ENCODE measurements at places on chromosomes 4 and X. TPM values are rescaled to one million over a fixed set of nuclear protein-coding genes. Genes with fewer than 3 reads are reported as not detected.

DNA sequence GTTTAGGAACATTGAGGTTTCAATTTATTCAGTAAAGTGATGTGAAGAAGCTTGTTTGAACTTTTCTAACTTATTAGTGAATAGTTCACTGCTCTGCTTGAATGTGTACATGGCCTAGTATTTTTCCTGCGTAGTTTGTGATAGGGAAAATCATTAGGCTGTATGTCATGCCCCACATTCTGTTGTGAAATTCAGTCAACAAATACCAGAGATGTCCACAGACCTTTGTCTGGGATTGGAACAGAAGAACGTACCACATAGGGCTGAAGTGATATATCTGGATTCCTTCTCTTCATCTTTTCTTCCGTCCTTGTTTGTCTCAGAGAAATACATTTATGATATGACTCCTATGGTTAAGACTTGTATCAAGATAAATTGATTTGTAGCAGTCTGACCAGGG lies 88.8 kb upstream of the PLS3 start:
- no peak for DNase-seq

GRCh38 chr4:154838694-154839093 lies 57.6 kb downstream of the RBM46 start:
- DNase-seq: no peak

GRCh38 chr4:90160044-90160443 lies 32.9 kb downstream of the CCSER1 start:
- no peak for DNase-seq

GRCh38 chr4:147822128-147822527 lies 90.2 kb downstream of the ARHGAP10 start:
- DNase-seq: no peak

- DNase-seq: no peak
These were observed 159.2 kb upstream of the FAM241A start for GRCh38 chr4:111986095-111986494.

DNA sequence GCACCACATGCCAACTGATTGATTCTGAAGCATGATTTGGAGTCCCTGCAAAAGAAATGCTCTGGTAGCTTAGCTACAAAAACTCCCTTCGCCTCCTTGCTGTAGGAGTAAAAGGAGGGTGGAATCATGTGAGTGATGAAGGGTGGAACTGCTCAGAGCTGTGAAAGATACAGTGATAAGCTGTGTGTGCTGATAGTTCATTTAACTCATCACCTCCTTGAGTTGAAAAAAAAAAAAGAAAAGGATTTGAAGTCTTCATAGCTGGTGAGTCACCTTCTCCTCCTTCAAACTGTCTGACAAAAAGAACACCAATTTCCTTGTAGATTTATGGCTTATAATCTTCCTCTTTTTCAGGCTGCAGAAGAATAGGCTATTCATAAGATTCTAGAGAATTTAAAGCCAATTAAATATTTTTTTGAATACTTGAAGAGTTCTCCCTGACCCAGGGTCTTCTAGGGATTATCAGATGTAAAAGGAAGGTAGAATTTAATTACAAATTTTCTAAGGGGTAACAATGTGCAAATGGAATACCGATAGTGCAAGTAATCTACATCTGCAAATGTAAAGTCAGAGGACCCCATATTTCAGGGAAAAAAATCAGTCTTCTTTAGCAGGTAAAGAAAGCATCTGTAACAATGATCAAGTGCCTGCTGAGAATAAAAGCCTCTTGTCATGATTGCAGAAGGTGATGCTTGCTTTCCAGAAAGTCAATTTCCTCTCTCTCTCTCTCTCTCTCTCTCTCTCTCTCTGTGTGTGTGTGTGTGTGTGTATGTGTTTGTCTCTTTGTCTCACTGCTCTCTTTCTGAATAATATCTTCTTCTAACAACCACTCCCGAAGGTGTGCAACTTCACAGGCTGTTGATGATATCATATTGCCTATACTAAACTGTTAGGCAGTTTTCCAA lies 208.8 kb upstream of the VEGFC start:
- DNase-seq: no peak

- DNase-seq: peak; percentile 32
These were observed 1.1 kb downstream of the RNF150 start for GRCh38 chr4:141132072-141132708.

- no peak for DNase-seq
These were observed 139.8 kb downstream of the PTTG2 start for GRCh38 chr4:38099908-38100407.

DNA sequence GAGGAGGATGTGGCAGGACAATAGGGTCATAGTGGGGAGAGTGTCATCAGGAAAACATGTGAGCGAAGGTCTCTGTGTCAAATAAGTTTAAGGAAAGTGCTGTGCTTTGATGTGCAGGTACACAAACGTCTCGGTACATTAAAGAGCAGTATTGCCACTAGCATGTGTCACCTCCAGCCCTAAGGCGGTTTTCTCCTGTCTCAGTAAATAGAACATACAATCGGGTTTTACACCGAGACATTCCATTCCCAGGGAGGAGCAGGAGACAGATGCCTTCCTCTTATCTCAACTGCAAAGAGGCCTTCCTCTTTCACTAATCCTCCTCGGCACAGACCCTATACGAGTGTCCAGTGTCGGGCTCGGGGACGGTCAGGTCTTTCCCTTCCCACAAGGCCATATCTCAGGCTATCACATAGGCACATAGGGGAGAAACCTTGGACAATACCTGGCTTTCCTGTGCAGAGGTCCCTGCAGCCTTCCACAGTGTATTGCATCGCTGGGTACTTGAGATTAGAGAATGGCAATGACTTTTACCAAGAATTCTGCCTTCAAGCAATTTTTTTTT lies 684.5 kb downstream of the PDHA2 start:
- DNase-seq: no peak

DNA sequence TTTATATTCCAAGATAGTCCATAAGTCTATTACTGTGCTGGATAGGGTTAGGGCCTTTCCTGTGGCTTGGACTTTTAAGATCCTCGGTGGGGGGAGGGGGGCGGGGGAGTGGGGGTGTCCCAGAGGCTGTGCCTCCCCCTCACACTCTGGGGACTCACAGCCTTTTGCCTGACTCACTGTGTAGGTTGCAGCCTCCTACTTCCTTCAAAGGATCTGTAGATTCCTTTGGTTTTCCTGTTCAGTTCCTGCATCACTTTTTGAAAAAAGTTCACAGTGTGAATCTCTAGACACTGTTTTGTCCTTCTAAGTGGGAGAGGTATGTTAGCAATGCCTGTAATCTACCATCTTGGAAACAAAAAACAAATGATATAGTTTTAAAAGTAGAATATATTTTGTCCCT lies 999.9 kb downstream of the GLUD2 start:
- DNase-seq: no peak

Gene EIF2S3
- 440 TPM for total RNA-seq

Gene GIMD1
- not detected for total RNA-seq

Gene COL4A5
- total RNA-seq: 96.9 TPM
